ENCODE measurements at places on chromosomes 3 and 15.

DNA sequence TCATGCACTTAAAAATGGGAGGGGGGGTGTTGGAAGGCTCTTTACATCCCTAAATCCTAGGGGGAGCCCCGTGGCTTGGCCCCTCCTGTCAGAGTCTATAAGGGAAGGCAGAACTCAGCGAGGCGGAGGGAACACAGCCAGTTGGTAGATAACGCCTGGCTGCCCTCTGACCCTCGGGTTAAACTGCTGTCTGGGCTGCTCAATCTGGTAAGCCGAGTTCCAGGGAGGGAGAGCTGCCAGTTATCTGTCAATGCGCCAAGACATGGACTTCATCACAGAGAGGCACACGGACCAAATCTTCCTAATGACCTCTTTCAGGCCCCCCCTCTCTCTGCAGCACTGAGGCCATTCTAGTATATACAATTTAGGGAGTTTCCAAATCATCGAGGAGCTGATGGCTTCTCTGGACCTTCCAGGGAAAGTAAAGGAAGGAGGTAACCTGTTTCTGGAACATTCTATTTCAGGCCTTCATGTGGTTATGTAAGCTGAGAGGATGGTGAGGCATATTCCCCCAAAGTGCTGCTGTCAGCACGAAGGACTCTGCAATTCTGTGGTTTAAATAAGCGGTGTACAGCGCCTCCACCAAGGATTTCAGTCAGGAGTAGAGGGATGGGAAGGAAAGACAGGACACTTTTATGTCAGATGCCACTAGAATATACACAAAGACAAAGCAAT, 349.0 kb downstream of the MCTP2 start:
- no peak for DNase-seq

DNA sequence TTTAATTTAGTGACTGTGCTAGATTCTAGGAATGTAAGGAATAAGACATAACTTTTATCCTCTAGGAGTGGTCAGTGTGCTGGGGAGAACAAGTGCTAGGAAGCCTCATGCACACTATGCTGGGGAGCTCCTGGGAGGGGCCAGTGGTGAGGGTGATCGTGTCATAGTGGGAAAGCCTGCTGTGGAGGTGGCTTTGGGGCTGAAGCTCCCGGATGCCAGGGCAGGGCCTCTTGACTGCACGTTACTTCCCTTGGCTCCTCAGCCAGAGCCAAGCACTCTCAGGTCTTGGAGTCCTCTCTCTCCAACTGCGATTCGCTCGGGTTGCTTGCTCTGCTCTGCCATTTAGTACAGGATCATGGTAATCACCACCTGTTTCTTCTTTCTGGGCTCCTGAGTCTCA, 33.6 kb downstream of the SQOR start:
- DNase-seq: no peak

DNA sequence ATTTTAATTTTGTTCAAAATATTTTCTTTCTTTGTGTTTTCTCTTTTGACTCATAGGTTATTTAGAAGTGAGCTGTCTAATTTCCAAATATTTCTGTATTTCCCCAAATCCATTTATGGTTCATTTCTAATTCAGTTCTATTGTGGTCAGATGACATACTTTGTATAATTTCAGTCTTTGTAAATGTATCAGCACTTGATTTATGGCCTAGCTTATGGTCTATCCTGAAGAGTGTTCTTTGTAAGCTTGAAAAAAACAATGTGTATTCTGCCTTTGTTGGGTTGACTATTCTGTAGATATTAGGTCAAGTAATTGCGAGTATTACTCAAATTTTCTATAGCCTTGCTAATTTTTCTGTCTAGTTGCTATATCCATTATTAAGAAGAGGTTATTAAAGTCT, 311.2 kb downstream of the OCA2 start:
- no peak for DNase-seq

GRCh38 chr15:63059075-63059474, 16.5 kb downstream of the TPM1 start:
- no peak for DNase-seq

DNA sequence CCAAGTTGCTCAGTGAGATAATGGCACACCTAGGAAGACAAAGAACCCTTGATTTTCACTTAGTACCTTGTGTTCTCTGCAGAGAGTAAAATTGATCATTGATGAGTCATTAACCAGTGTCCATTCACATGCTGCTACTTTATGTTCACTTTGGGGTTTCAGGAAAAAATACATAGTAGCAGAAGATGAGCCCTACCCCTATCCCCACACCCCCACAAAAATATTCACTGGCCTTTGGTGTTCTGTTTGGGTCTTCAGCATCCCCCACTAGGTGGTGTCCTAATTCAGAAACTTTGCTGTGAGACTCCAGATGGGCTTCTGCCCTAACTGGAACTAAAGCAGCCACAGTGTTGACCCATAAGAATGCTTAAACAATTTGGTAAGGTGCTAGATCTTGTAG, 178.8 kb downstream of the KLHL25 start:
- no peak for DNase-seq

GRCh38 chr15:52236013-52236412, 44.8 kb upstream of the GNB5 start:
- DNase-seq: no peak

GRCh38 chr3:137988152-137988551, 21.8 kb upstream of the CLDN18 start:
- DNase-seq: no peak

DNA sequence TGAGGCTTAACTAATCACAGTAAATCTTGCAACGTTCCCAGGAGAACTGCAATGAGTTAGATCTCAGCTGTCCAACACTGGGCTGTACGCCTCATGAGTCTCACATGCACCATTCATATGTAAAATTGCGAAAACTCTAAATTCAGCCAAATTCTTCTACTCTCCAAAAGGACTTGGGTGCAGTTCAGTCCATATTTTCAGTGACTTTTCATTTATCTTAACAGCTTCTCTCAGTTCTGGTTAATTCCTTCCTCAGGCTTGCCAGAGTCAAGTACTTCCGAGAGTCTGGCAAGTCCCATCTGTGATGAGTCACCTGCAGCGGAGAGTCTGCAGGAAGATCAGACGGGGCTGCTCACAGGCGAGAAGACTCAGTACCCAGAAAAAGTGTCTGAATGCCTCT, 11.5 kb downstream of the CCDC80 start:
- no peak for DNase-seq

- DNase-seq: no peak
Measured at GRCh38 chr3:141051443-141052200, 475 bp downstream of the SPSB4 start.

- DNase-seq: no peak
Measured at GRCh38 chr15:63049783-63050371, 7.3 kb downstream of the TPM1 start.

GRCh38 chr15:23014394-23015000, 24.9 kb downstream of the TUBGCP5 start:
- DNase-seq: no peak

GRCh38 chr3:108728934-108729333, 28.3 kb downstream of the RETNLB start:
- no peak for DNase-seq

DNA sequence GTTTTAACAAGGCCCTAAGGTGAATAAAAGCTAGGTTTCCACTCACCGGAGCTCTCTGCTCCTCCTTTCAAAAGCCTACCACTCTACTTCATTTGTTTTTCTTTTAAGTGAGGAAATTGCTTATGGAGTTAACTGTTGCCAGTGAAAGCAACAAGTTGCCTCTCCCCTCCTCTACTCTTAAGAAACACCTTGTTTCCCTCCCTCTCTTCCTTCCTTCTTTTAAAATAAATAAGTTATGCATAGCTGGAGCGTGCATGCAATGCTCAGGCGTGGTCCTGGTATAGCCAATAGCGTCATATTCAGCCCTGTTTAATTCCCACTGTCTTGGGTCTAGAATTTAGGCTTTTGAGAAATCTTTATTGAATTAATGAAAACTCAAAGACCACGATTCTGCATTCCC, 101.1 kb upstream of the IGF1R start:
- no peak for DNase-seq

DNA sequence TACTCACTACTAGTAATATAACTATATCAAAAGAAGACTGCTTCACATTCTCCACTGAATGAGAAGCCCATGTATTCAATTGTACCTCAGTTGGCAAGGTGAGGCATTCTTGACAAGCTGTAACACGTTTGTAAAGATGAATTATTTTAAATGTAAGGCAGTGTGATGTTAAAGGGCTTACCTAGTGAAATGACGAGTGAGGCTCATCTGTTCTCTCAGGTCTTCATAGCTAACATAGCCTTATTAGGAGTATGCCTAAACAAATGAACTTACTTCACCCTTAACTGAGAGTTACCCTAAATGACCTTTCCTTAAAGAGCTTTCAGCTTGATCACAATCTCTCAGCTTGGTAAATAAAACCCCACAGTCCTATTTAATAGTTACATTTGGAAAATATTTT, 127.3 kb downstream of the FEZF2 start:
- DNase-seq: no peak

DNA sequence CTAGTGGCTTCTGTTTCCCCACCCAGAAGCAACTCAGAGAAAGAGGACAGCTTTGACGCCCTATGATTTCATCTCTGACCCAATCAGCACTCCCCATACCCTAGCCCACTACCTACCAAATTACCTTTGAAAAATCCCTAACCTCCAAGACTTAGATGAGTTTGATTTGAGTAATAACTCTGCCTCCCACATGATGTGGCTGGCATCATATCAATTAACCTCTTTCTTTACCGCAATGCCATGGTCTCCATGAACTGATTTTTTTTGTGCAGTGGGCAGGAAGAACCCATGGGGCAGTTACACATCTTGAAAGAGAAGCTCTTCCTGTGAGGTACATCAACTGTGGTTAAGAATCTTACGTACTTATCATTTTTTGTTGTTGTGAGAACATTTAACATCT, 25.5 kb upstream of the APOD start:
- DNase-seq: no peak

- no peak for DNase-seq
Measured at GRCh38 chr3:107942244-107942643, 148.6 kb downstream of the CD47 start.

DNA sequence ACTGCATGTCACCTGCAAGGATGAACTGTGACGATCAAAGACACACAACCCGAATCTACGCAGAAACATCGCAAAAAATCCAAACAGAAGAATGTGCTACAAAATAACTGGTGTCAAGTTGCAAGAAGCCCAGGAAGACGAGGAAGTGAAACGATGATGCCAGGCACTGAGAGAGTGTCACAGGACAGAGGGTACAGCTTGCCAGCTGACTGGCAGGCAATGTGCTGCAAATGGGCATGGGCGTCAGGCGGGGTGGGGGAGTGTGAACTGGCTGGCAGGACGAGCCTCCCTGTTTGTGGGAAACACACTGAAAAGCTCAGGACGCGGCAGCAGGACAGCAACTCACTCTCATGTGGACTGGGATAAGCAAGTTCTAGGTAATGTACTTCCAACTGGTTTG, 28.9 kb upstream of the OCA2 start:
- DNase-seq: no peak

DNA sequence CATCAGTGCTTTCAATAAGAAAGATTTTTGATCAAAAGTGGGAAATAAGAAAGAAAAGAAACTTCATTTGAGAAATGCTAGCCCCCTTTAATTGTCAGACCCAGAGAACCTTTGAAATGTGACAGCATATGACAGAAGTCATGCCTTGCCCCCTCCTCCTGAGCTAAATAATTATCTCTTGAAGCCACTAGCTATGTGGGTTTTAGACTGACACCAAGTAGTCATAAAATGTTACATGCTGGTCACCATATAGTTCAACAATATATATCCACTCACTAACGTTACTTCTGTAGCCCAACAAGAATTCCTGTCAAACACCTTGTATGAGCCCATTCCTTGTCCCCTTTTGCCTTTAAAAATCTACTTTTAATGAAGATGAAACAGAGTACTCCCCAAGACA, 43.1 kb upstream of the AADACL2 start:
- DNase-seq: no peak

GRCh38 chr15:90550919-90551318, 21.2 kb downstream of the CRTC3 start:
- no peak for DNase-seq

GRCh38 chr3:184373422-184373821, 4.6 kb downstream of the THPO start:
- no peak for DNase-seq

DNA sequence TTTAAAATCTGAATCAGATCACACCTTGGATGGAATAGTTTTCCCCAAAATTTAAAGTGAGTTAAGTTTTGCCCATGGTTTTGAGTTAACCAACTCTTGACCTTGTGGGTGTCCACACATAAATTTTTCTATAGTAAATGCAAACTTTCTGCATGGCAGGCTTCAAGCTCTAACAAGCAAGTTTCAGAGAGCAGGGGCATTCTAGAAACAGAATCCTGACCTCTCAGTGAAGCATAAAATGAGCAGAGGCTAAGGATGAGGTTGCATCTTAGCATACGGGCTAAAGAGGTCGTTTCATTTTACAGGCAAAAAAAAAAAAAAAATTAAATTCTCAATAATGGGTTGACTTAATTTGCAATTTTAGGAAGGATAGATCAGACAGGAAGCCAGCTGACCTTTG, 32.1 kb downstream of the CDC25A start:
- DNase-seq: no peak

- no peak for DNase-seq
Measured at GRCh38 chr3:46186471-46187340, 21.4 kb downstream of the CCR1 start.

DNA sequence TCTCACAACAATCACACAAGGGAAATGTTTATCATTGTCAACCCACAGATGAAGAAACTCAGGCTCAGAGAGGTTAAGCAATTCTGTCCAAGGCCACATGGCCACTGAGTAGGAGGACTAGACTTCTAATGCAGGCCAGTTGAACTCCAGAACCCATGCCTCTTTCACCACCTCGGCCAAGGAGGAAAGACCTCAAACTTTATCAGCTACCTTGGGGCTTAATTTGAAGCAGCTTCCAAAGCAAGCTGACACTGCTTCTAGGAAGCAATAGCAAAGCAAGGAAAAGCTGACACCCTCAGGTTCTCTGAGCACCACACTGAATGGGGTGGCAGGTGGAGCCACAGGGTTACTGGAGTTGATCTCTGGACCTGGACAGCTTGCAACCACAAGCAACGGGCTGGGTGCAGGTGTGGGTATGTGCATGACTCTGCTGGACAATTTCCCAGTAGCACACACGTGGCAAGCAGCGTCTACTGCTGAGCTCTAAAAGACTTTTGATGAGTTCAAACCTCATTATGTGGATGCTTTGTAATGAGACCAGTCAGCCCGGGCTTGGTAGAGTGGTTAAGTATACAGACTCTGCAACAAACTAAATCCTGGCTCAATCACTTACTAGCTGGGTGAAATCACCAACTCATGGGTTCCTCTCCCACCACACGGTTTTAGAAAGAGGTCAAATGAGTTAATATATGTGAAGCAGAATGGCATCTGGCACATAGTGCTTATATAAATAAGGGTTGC, 23.1 kb downstream of the CCNL1 start:
- DNase-seq: no peak

All from stimulated activated CD4-positive, alpha-beta T cell treated with anti-CD3 and anti-CD28 coated beads, Interleukin-1b, Interleukin-23, amount 100 ng/mL, for 1 hour (primary cell).